ENCODE measurements at places on chromosomes 12 and 14.

DNA sequence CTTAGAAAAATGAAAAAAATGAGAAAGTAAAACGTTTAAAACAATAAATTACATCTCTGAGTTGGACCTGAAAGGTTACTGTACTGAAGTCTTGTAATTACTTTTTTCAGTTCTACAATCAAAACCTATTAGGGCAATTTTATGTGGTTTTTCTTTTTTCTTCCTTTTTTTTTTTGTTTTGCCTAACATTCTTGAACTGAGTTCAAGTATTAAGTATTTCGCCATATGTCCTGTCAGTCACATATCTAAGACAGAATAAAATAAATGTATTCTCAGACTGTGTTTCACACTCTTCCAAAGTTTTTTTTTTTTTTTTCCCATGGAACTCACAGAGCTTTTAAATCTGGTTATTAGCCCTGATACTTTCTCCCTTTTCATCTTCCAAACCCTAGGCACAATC, 172.0 kb downstream of the BCAT1 start:
- peak; percentile 25 for DNase-seq

- DNase-seq, result no peak
Measured at GRCh38 chr14:56581041-56581727, 1.6 kb downstream of the TMEM260 start.

GRCh38 chr14:100769035-100769939, 42.6 kb downstream of the DLK1 start:
- DNase-seq, result no peak

DNA sequence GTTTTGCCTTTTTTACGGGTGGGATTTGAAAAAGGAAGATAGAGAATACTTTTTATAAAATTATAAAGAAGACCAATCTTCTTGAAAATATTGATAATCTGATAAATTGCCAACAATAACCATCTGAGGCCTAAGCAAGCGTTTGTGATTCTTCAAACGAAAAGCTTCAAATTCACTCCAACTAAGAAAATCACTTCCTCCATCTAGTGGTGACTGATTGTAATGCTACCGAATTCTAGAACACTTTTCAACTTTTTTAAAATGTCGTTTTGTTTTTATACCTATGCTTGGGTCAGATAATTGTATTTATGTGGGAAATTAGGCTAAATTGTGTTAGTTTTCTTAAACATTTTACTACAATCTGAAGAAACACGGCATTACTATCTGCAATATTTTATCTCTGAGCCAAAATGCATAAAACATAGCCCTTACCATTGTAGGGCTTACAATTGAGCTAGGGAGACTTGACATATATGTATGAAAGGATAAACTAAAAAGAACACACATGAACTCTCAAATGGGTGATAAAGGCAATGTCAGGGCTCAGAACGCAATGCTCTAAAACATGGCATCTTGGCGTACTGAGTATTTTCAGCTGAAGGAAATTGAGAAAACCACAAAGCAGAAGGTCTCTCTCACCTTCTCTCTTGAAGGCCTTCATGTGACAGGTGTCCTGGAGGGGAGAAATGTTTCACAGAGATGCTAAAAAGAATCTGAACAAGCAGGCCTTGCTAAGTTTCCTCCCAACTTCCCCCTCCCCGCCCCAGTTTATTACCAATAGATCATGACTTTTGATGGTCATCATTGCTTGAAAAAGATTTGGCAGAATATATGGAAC, 36.8 kb upstream of the G2E3 start:
- DNase-seq, result peak; percentile 61

GRCh38 chr14:51650716-51651387, 858 bp upstream of the FRMD6 start:
- DNase-seq, result peak; percentile 41
